Spinal cord (tissue), 10 donors: ENCODE measurements at places on chromosomes 13 and 19. TPM values are rescaled to one million over a fixed set of nuclear protein-coding genes. Genes with fewer than 3 reads are reported as not detected.

- no peaks in the 10 kb centered on the region for H3K27me3 ChIP-seq
- no peak for DNase-seq
- H3K27ac ChIP-seq = no peak overlapping the region
- no peaks in the 10 kb centered on the region for H3K4me1 ChIP-seq
- H3K4me3 ChIP-seq = no peak overlapping the region
These were observed 22.3 kb downstream of the ZNF44 start for GRCh38 chr19:12272386-12272785.

GRCh38 chr19:18460900-18461299 lies 23.0 kb upstream of the ISYNA1 start:
- no peak overlapping the region for H3K4me3 ChIP-seq
- peaks cover 48% of the 10 kb centered on the region for H3K4me1 ChIP-seq
- H3K27ac ChIP-seq = no peak overlapping the region
- no peak for DNase-seq

GRCh38 chr13:49305792-49306425 lies 58.2 kb downstream of the CDADC1 start:
- DNase-seq = no peak
- H3K27me3 ChIP-seq = no peaks in the 10 kb centered on the region
- no peak overlapping the region for H3K4me3 ChIP-seq
- peaks cover 41% of the 10 kb centered on the region for H3K4me1 ChIP-seq

GRCh38 chr19:13984875-13985741 lies 21.0 kb downstream of the RFX1 start:
- H3K4me1 ChIP-seq = peaks cover 18% of the 10 kb centered on the region
- H3K27ac ChIP-seq = no peak overlapping the region
- H3K4me3 ChIP-seq = no peak overlapping the region

DNA sequence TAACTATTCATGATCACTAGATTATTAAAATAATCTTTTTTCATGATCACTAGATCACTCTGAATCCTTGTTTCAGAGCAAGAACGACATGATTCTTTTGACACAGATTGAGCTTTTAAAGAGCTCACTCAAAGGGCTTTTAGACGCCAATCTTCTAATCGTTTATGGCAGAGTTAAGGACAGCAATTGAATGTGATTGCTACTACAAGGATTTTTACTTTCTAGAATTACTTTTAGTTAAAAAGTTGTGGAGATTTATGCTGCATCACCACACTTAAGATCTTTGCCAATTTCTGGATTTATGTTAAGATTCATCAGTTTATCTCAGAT lies 1.3 kb downstream of the EXOSC8 start:
- no peak overlapping the region for H3K27ac ChIP-seq
- peak overlapping the region; percentile 99 for H3K4me3 ChIP-seq
- no peaks in the 10 kb centered on the region for H3K27me3 ChIP-seq
- no peak for DNase-seq
- peaks cover 12% of the 10 kb centered on the region for H3K4me1 ChIP-seq

- no peaks in the 10 kb centered on the region for H3K4me1 ChIP-seq
- H3K27ac ChIP-seq = no peak overlapping the region
- H3K4me3 ChIP-seq = no peak overlapping the region
- no peak for DNase-seq
- no peaks in the 10 kb centered on the region for H3K27me3 ChIP-seq
- no peaks in the 10 kb centered on the region for H3K36me3 ChIP-seq
These were observed 171.4 kb downstream of the OXGR1 start for GRCh38 chr13:96822895-96823294.

DNA sequence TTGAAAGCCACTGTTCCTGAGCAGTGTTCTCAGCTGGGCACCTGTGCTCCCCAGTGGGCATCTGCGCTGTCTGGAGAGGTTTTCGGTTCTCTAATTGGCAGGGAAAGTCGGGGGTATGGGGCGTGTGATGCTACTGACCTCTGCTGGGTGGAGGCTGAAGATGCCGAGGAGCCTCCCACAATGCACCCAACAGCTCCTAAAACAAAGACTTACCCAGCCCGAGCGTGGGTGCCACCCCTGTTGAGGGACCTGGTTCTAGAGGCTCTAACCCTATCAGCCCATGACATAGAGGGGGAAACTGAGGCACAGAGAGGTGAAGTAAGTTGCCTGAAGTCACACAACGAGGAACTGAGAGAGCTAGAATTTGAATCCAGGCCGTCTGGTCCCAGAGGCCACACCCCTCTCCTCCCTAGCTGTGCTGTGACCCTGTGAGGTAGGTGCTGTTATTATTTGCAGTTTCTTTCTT lies 2.3 kb downstream of the SPACA4 start:
- H3K27ac ChIP-seq = no peak overlapping the region
- no peaks in the 10 kb centered on the region for H3K27me3 ChIP-seq
- no peak overlapping the region for H3K4me3 ChIP-seq
- peaks cover 31% of the 10 kb centered on the region for H3K36me3 ChIP-seq
- DNase-seq = no peak
- H3K4me1 ChIP-seq = peaks cover 14% of the 10 kb centered on the region

- no peaks in the 10 kb centered on the region for H3K36me3 ChIP-seq
- H3K27me3 ChIP-seq = no peaks in the 10 kb centered on the region
These were observed 469.8 kb downstream of the DCT start for GRCh38 chr13:94009701-94010100.

GRCh38 chr19:19554074-19555023 lies 16.3 kb downstream of the CILP2 start:
- no peak overlapping the region for H3K4me3 ChIP-seq
- H3K27ac ChIP-seq = no peak overlapping the region
- no peak for DNase-seq

DNA sequence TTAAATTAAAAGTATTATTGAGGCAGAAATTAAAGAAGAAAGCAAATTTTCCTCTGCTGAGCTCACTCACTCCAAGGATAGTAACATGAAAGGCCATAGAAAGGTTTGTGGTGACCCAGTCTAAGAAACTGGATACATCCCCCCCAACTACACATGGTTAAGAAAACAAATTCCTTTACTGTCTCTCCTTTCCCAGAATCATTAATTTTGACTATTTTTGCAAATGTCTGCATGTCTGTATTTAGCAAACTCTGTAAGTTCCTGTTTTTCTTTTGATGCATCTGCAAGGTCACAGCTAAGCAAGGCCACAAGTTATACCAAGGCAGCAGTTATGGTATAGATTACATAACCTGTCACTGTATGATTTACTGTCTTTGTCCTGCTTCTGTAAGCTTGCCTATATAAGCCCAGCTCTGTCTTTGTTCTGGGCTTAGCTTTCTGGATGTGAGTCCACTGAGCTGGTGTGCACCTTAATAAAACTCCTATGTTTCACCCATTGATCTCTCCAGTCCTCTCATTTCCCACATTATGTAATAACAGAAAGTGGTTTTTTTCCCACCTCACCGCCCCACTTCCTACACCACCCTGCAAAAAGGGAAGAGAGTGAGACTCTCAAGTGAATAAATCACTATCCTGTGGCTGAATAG lies 8.5 kb upstream of the ZNF83 start:
- no peak overlapping the region for H3K27ac ChIP-seq
- no peaks in the 10 kb centered on the region for H3K4me1 ChIP-seq
- no peaks in the 10 kb centered on the region for H3K27me3 ChIP-seq
- no peaks in the 10 kb centered on the region for H3K36me3 ChIP-seq
- no peak overlapping the region for H3K4me3 ChIP-seq

- no peaks in the 10 kb centered on the region for H3K27me3 ChIP-seq
- H3K27ac ChIP-seq = no peak overlapping the region
- no peak for DNase-seq
These were observed 168.5 kb downstream of the LMO7 start for GRCh38 chr13:75804605-75805004.

DNA sequence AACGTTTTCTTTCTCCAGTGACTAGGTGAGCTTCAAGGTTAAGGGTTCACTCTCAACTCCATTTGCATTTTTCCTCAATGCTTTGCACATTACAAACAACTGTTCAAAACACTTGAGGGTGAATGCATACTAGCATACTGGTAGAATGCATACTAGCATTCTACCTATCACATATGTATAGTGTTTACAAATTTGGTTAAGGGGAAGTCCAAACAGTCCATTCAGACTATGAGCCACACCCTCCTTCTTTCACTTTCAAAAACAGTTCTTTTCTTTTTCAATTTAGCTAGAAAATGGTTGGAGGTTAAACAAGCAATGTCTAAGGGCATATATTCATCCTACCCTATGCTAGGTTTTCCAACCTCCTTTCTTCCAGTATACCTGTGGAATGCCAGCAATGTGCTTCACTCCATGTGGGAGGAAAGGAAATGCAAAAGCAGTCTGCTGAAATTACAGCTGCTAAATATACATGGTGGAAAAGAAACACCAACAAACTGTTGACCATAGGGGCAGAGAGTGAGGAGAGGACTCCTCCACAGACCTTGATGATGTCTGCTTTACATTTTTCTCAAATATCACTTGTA lies 102.6 kb downstream of the DOCK9 start:
- peaks cover 9% of the 10 kb centered on the region for H3K4me1 ChIP-seq

- no peak for DNase-seq
- no peaks in the 10 kb centered on the region for H3K27me3 ChIP-seq
- no peak overlapping the region for H3K27ac ChIP-seq
These were observed 54.3 kb downstream of the XPO4 start for GRCh38 chr13:20848203-20848602.

- H3K4me1 ChIP-seq = peaks cover 41% of the 10 kb centered on the region
- H3K27me3 ChIP-seq = no peaks in the 10 kb centered on the region
- DNase-seq = no peak
- peaks cover 30% of the 10 kb centered on the region for H3K36me3 ChIP-seq
- no peak overlapping the region for H3K4me3 ChIP-seq
These were observed 3.5 kb downstream of the IRS2 start for GRCh38 chr13:109782823-109783431.

CLEC17A gene
- total RNA-seq = 0.50 TPM

FLT3 gene
- total RNA-seq = 1.9 TPM

ZNF175 gene
- total RNA-seq = 12.4 TPM

ZNF541 gene
- total RNA-seq = 0.22 TPM

CD33 gene
- total RNA-seq = 3.0 TPM

CEACAM20 gene
- 0.10 TPM for total RNA-seq

APLP1 gene
- 205 TPM for total RNA-seq

ZNF682 gene
- total RNA-seq = 9.2 TPM

RPS28 gene
- total RNA-seq = 923 TPM
